ENCODE measurements at places on chromosomes 11 and 22.

- no peak for DNase-seq
These were observed 27.7 kb downstream of the SUSD2 start for GRCh38 chr22:24209016-24209415.

DNA sequence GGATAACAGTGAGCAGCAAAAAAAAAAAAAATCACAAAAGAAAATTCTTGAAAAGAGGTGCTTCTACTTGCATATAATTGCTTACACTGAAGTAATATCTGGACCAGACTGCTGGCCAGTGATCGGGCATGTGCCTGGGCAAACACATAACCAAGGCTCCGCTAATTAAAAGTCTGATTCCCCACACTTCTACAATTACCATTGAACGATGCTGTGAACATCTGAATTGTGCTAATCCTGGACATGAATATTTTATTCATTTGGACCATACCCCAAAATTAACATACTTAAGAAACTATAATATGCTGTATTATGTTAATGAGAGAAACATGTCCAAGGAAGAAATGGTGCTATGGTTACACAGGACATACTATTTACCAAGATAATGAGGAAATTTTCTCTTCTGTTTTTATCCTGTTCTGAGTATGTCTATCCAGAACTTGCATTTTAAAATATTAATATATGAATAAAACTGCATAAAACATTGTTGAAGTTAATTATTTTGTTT lies 69.8 kb downstream of the LRRC4C start:
- no peak for DNase-seq

- no peak for DNase-seq
These were observed 23.6 kb downstream of the PDGFB start for GRCh38 chr22:39220890-39221850.

DNA sequence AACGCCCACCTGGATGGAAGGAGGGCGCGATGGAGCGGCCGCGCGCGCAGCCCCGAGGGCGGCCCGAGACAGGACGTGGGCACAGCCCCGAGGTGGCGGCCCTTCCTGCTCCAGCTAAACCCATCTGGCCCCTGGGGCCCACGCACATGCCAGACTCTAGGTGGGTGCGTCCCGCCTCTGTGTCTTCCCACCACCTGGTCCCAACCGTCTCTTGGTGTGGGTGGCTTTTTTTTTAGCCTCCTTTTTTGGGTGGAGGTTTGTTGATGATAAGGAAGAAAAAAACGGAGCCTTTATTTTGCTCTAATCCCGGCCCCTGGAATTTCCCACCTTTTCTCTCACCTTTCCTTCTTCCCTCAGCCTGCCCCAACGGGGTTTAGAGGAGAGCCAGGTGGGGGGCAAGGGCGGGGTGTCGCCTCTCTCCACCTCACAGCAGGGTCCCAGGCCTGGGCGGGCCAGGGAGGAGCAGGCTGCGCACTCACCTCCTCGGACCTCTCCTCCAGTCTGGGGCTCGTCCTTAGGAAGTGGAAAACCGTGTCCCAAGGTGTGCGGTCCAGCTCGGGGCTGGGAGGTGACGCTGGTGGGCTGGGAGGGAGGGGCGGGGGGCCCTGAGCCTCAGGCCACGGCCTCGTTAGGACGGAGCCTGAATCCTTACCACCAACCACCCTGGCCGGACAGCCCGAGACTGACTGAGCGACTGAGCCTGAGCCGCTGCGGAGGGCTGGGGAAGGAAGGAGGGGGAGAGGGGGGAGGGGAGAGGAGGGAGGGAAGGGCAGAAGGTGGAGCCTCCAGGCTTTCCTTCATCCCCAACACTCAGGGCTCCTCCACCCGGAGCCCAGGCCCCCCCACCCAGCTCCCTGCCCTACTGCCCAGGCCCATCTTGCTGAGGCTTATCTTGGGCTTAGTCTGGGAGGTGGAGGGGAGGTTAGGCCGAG lies at the start of gene SOX10:
Gene SOX10 (minus strand): TSS at position 696 of the 932 bp plus-strand sequence. CDS start 771 bp downstream, outside the sequence.
- peak; percentile 61 for DNase-seq

DNA sequence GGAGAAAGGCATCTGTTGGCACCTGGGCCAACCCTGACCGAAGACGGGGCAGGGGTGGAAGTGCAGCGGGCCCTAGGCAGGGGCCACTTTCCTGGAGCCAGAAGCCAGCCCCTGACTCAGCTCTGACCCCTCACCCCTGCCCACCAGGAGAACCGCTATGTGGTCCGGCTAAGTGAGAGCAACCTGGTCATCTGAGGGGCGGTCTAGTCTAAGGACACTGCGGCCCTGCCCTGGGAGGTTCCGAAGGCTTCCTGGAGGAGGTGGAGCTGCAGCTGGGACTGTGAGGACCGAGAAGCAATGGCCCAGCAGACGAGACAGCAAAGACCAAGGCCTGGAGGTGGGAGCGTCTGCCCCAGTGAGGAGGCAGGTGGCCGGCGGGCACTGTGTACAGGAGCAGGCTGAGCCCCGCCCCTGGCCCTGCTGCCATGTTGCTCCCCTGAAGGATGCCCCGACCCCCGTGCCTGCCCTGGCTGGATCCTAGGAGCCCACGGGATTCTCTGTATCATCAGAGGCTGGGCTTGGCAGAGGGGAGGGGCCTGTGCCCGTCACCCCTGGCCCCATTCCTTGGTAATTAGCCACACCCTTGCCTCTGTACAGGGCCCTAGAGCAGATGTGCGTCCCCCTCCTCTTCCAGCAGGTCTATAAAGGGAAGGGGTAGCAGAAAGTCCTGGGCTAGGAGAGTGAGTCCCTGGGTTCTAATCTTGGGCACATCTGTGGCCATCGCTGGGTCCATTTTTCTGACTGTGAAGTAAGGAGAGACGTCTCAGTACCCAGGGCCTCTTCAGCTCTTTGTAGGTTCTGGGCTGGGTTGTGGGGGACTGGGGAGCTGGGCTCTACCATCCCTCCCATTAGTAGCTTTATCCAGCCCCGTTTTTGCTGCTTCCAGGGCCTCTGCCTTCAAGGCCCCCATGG lies 19.4 kb downstream of the RELT start:
- no peak for DNase-seq

- DNase-seq = no peak
These were observed 453.5 kb downstream of the LRRC4C start for GRCh38 chr11:41005986-41006385.

- DNase-seq = no peak
These were observed 3.1 kb downstream of the CCDC88B start for GRCh38 chr11:64342869-64343745.

GRCh38 chr11:82676483-82677094 lies 57.1 kb downstream of the FAM181B start:
- no peak for DNase-seq

- no peak for DNase-seq
These were observed 718.9 kb downstream of the BRD1 start for GRCh38 chr22:49108636-49109315.

DNA sequence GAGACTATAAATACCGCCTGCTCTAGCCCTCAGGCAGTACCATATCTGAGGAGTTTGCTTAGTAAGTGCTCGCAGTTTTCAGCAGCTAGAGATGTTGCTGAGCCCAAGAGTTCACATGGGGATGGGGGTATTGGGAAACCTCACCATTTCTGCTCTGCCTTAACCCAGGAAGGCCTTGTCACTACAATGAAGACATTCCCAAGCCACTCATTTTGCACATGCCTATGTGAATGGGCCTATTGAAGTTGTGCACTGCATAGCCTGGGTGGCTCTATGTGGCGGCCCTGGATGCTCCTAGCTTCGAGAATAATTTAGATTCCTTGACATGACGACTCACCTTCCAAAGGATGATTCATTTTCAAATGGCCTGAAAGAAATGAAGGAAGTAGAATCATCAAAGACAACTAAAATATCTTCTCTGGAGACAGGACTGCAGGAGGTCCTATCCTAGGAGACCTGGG lies 163.4 kb downstream of the ADAMTS15 start:
- no peak for DNase-seq

DNA sequence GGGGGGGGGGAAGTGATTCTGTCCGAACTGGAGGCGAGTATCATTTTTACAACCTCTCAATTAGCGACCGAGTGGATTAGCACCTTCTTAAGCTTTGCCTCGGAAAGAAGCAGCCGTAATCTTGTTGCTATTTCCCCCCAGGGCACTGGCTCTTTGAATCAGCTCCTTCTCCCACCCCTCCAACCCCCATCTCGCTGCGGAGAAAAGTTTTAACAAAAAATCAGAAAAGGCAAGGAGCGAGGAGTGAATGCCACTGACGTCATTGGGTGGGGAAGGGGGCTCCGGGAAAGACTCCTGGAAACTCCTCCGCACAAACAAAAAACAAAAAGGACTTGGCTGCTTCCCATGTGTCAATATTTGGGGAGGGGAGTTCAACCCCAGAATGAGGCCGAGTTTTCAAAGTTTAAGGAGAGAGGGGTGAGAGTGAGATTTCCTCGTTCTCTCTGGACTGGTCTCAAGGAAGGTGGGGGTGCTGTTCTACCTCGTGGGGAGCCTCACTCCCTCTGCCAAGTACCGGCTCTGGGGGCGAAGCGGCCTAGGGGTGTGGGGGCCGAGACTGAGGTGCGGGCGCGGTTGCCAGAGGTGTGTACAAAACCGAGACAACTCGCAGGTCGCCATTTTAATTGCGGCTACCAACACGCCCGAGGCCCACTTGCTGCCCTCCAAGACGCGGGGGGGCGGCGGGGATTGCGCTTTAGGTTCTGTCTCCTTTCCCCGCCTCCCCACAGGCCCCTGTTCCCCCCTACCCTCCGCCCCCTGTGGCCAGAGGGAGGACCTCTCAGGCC lies 2.5 kb upstream of the PAX6 start:
- peak; percentile 19 for DNase-seq

DNA sequence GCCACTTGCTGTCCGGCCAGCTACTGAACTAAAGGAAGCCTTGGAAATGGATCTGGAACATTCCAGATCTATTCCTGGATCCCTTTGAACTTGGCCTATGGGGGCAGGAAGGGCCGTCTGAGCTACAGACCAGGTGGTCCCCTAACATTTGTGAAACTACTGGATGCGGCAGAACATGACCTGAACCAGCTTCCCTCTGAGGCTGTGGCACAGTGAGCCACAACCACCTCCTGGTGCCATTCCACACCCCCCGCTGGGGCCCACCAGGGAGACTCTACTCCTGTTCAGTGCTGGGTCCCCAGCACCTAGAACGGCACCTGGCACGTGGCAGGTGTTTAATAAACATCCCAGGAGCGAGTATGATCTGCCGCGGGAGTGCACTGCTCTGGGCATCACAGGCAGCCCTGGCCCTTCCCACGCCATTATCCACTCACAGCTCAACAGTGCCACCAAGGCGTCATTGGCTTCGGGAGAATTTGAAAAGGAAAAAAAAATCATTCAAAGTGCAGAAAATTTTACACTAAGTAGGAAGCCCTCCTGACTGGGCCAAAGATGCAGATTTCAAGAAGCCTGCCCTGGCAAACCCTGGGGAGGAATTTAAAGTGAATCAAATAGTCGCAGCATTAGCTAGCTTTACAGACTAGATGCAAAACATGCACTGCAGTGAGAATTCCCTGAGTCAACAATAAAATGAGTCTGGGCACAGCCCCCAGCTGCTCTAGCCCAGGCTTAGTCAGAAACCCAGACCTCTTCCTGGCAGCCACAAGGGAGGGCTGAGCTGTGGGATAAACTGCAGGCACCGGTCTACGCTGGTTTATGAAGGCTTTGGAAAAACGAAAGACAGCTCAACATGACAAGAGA lies 14.3 kb upstream of the EFCAB6 start:
- no peak for DNase-seq

DNA sequence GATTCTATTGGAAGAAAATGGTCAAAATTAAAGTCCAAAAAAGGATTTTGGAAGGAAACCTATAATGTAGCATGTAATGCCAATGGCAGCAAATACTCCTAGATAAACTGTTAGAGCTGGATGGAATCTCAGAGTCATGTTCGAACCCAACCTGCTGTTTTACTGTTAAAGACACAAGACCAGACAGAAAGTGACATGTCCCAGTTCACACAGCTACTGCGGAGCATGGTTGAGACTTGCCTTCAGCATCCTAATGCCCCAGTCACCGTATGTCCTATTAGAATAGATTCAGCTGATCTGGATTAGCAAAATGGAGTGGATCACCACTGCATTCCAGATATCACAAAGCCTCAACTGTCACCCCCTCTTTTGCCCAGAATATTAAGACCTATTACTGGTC lies 14.9 kb downstream of the PISD start:
- no peak for DNase-seq

- DNase-seq = no peak
These were observed 182.4 kb upstream of the LARGE1 start for GRCh38 chr22:34102633-34103032.

DNA sequence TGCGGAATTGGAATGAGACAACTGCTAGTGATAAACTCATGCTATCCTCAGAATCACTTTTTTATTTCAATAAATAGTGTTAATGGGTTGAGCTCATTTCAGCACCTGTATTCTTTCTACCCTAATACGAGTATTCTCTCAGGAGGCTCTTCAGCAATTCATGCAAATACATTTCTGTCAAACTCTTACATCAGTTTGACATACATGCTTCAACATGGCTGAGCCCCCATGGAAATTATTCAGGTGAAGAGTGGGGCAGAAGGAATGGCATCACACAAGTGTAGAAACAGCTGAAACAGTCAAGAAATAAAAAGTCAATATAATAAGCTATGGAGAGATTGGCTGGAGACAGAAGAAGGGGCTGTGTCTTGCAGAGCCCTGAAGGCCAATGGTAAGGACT lies 77.8 kb upstream of the SNX19 start:
- no peak for DNase-seq

DNA sequence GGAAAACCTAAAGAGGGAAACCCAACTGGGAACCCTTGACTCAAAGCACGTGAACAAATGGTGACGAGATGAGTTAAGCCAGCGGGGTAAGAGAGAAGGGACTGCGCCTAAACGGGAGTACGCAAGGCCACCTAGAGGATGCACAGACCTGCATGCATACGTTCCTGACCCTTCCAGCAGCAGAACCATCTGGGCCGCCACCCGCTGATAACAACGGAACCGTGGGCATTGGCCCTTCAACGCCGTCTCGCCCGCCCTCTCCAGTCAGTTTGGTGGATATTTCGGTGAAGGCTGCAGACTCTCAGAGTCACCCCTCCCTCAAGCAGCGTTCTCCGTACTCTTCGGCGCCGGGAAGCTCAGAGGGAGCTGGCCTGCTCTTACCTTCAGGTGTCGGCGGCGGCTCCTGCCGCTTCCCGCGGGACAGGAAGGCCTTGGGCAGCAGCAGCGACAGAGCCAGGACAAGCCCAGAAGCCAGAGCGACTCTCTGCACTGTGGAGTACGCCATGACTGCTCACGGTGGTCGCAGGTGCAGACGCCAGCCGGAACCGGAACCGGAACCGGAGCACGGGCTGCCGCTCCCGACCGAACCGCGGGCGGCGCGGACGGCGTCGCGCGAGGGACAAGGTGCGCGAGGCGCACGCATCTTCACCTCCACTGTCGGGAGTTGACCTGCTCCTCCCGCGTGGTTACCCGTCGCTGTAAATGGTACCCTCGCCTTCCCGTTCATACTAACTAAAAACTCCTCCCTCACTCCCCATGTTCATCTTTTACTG lies at the start of gene RIC3:
Gene RIC3 (minus strand): TSS at position 541 of the 773 bp plus-strand sequence. CDS start 36 bp downstream, at position 505.
- peak; percentile 4 for DNase-seq

- DNase-seq = no peak
These were observed 99.3 kb upstream of the CRYBB3 start for GRCh38 chr22:25100402-25100801.

GRCh38 chr22:46574993-46575910 lies 37.8 kb upstream of the CELSR1 start:
- DNase-seq = no peak

Data from neural crest cell (in vitro differentiated cells).